ENCODE measurements at places on chromosomes 12 and 14.

DNA sequence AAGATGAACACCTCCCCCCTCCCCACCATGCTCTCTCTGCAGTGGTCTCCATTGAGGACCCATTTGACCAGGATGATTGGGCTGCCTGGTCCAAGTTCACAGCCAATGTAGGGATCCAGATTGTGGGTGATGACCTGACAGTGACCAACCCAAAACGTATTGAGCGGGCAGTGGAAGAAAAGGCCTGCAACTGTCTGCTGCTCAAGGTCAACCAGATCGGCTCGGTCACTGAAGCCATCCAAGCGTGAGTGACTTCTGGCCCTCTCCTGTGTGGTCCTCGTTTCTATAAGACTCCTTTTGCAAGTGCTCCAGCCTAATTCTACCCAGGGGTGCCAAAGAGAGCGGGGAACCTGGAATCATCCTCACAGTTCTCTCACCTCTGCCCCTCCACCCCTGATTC is 6.2 kb upstream of the ATN1 start:
- no peak for DNase-seq

GRCh38 chr12:115213538-115214016 is 529.6 kb upstream of the TBX3 start:
- DNase-seq, result no peak

- no peak for DNase-seq
These were observed 2.1 kb downstream of the NTF3 start for GRCh38 chr12:5433845-5434646.

- DNase-seq, result no peak
These were observed 325.2 kb upstream of the DIO2 start for GRCh38 chr14:80536456-80536855.

DNA sequence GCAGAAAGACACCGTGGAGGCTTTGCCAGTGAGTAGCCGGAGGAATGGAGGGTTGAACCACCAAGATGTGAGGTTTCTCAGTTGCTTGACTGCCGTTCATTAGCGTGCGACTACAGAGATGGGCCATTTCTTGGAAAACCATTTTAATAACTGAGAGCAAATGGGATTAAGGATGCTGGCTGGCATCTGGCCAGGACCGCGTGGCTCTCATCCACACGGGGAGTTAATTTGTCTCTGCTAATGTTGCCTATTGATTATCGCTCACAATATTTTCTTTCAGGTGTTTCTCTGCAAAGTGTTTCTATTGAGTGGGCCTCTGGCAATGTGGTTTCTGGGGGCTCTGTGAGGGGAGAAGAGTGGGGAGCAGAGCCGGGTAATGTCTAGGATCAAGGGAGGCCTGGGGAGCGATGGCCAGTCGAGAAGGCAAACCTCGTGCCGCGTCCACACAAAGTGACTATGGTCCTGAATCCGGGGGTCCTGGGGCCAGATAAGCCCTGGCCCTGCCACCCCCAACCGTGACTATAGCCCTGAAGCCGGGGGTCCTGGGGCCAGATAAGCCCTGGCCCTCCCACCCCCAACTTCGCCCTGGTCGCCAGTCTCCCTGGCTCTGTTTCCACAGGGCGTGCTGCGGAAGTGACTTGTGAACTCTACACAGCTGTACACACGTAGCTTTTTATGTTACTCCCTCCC is 110.6 kb downstream of the PRMT8 start:
- DNase-seq, result no peak
